ENCODE measurements at places on chromosomes 16 and 17. TPM values are rescaled to one million over a fixed set of nuclear protein-coding genes. Genes with fewer than 3 reads are reported as not detected.

PLLP gene
- polyA plus RNA-seq, result 19.4 TPM

ARL17B gene
- 19.7 TPM for polyA plus RNA-seq

GRCh38 chr16:64225036-64225435, 896.8 kb downstream of the CDH11 start:
- DNase-seq, result no peak

GRCh38 chr16:80852261-80852872, 48.0 kb upstream of the CDYL2 start:
- no peak for DNase-seq

- DNase-seq, result no peak
These were observed 3.4 kb upstream of the MT2A start for GRCh38 chr16:56604966-56605365.

CPHXL2 gene
- polyA plus RNA-seq, result not detected

GRCh38 chr16:86127366-86127765, 228.4 kb downstream of the IRF8 start:
- DNase-seq, result no peak

KCNJ12 gene
- 6.7 TPM for polyA plus RNA-seq

ABCA9 gene
- 2.9 TPM for polyA plus RNA-seq

ST6GALNAC1 gene
- polyA plus RNA-seq, result 0.30 TPM

GRCh38 chr16:72924927-72925630, 122.8 kb downstream of the ZFHX3 start:
- no peak for DNase-seq

DNA sequence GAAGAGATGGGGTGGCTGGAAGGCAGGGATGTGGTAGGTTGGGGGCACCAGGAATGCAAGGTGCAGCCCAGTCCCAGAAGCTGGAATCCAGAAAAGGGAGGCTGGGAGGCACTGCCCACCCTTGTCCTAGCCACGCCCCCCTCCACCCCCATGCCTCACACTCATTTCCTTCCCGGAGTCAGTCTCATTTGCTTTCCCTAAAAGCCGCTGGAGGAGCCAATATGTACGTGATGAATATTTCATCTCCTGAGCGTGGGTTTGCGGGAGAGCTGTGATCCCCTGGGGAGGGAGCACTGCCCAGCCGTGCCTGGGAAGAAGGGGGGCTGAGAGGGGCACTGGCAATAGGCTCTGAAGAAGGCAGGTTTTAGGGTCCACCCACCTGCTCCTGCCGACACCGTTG, 124.5 kb upstream of the LHX1 start:
- no peak for DNase-seq

- DNase-seq, result no peak
These were observed 5.8 kb upstream of the ABCA6 start for GRCh38 chr17:69147460-69147859.

RND2 gene
- polyA plus RNA-seq, result 2.9 TPM

- DNase-seq, result no peak
These were observed 26.0 kb downstream of the CEP131 start for GRCh38 chr17:81196505-81197408.
